ENCODE measurements at places on chromosomes 7 and 10. TPM values are rescaled to one million over a fixed set of nuclear protein-coding genes. Genes with fewer than 3 reads are reported as not detected.

DNA sequence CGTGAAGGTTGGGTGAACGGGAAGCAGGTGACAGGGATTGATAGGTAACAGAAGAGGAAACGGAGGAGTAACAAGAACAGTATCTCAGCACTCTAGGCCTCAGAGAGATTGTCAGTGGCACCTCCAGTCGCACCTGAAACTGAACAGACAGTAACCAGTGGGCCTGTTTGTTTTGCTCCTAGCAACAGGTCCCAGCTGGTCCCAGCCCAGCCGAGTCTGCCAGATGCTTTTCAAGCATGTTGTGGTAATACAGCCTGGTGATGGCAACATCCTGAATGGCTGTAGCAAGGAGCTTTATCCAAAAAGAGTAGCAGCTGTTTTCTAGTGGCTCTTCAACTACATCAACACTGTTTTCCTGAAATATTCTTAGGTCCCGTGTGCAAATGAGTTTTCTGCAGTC, 4.7 kb downstream of the CACNB2 start:
- no peaks in the 10 kb centered on the region for H3K36me3 ChIP-seq
- H3K27me3 ChIP-seq, result peaks cover 22% of the 10 kb centered on the region
- H3K4me1 ChIP-seq, result no peaks in the 10 kb centered on the region
- H3K27ac ChIP-seq, result no peak overlapping the region

GRCh38 chr10:131936294-131936693, 35.5 kb downstream of the PPP2R2D start:
- no peak overlapping the region for H3K4me3 ChIP-seq
- no peaks in the 10 kb centered on the region for H3K27me3 ChIP-seq
- peaks cover 23% of the 10 kb centered on the region for H3K4me1 ChIP-seq

DNA sequence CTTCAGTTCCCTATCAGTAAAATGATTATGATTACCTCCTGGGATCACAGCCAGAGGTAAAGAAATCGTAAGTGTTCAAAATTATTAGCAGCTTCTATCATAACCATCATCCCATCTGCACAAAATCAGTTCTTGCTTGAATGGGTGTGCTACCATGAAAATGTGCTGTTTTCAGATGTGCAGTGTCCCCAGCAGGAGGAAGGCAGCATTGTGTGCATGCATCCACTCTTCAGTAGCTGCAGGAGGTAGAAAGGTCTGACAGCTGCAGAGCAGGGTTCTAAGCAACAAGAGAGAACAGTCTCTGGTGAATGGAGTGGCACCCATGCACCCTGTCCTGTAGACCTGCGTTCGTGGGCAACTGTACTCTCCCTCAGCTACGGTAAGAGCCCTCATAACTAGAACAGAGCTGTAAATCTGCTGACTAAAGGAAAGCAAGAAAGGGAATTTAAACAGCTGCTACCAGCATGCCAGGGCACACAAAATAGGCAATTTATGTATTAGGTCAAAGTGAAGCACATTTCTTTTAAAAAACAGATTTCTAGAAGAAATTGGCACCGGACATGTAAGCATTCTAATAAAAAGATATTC, 21.2 kb downstream of the VSTM2A start:
- no peaks in the 10 kb centered on the region for H3K36me3 ChIP-seq
- H3K27me3 ChIP-seq, result no peaks in the 10 kb centered on the region
- H3K4me1 ChIP-seq, result no peaks in the 10 kb centered on the region
- H3K27ac ChIP-seq, result no peak overlapping the region
- no peak for DNase-seq

DNA sequence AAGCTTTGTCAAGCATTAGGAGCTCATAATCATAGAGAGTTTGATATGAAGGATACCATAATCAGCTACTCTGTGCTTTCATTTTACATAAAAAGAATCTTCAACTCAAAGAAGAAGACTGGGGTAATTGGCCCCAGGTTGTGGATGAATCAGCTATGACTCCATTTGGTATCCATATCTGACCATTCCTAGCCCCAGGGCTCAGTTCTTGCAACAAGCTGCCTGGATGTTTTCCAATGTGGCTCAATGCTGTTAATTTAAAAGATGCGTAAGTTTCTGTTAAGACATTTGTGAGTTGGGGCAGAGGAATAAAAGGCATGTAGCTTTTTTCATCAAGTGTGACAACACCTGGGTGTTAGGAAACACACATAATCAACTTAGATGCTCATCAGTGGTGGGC, 951.1 kb downstream of the NRG3 start:
- H3K27ac ChIP-seq, result no peak overlapping the region
- H3K36me3 ChIP-seq, result no peaks in the 10 kb centered on the region
- DNase-seq, result no peak
- H3K27me3 ChIP-seq, result no peaks in the 10 kb centered on the region
- no peak overlapping the region for H3K4me3 ChIP-seq

GRCh38 chr10:14163377-14164086, 167.2 kb downstream of the FRMD4A start:
- no peaks in the 10 kb centered on the region for H3K4me1 ChIP-seq
- no peak overlapping the region for H3K4me3 ChIP-seq
- H3K27me3 ChIP-seq, result peaks cover 24% of the 10 kb centered on the region
- DNase-seq, result no peak
- no peaks in the 10 kb centered on the region for H3K36me3 ChIP-seq

- no peaks in the 10 kb centered on the region for H3K36me3 ChIP-seq
- no peak for DNase-seq
- H3K27ac ChIP-seq, result no peak overlapping the region
- H3K27me3 ChIP-seq, result peaks cover 14% of the 10 kb centered on the region
- H3K4me3 ChIP-seq, result no peak overlapping the region
Observed at GRCh38 chr7:12518920-12519681, 51.4 kb upstream of the SCIN start.

DNA sequence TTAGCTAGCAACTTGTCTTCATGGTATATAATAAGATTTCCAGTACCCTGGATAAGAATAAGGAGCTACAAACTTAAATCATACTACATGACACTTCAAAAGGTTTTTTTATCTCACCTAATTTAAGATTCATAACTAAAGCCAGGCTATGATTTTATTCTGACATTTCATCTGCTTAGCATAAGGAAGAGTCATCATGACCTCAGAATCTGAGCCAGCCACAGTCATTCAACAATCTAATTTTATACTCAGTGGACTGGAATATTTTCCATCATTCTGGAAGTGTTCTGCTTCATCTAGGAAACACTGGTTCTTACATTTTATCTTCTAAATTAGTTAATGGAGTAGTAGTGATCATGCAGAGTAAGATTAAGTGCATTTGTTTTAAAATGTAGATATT, 102.1 kb upstream of the KCND2 start:
- no peak overlapping the region for H3K4me3 ChIP-seq
- H3K36me3 ChIP-seq, result no peaks in the 10 kb centered on the region
- H3K27me3 ChIP-seq, result no peaks in the 10 kb centered on the region
- no peak for DNase-seq
- H3K27ac ChIP-seq, result no peak overlapping the region
- no peaks in the 10 kb centered on the region for H3K4me1 ChIP-seq

Gene ELN
- not detected for total RNA-seq

Gene GARIN1A
- 1.0 TPM for total RNA-seq

Gene ABCB4
- not detected for total RNA-seq
